ENCODE measurements at places on chromosomes 6 and 20.

DNA sequence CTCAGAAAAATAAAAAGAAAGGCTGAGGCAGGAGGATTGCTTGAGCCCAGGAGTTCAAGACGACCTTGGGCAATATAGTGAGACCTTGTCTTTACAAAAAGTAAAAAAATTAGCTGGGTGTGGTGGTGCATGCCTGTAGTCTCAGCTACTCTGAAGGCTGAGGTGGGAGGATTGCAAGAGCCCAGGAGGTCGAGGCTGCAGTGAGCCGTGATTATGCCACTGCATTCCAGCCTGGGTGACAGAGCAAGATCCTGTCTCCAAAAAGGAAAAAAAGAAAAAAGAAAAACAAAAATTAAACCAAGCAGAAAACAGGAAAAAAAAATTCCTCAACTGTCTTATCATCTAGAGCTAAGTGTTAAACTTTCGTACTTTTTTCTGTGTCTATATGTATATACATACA lies 12.4 kb upstream of the SRSF3 start:
- DNase-seq, result no peak

- DNase-seq, result no peak
These were observed 7.9 kb upstream of the SLC22A16 start for GRCh38 chr6:110484321-110484720.

- DNase-seq, result peak; percentile 42
These were observed 562 bp downstream of the TFEB start for GRCh38 chr6:41734666-41735426.

DNA sequence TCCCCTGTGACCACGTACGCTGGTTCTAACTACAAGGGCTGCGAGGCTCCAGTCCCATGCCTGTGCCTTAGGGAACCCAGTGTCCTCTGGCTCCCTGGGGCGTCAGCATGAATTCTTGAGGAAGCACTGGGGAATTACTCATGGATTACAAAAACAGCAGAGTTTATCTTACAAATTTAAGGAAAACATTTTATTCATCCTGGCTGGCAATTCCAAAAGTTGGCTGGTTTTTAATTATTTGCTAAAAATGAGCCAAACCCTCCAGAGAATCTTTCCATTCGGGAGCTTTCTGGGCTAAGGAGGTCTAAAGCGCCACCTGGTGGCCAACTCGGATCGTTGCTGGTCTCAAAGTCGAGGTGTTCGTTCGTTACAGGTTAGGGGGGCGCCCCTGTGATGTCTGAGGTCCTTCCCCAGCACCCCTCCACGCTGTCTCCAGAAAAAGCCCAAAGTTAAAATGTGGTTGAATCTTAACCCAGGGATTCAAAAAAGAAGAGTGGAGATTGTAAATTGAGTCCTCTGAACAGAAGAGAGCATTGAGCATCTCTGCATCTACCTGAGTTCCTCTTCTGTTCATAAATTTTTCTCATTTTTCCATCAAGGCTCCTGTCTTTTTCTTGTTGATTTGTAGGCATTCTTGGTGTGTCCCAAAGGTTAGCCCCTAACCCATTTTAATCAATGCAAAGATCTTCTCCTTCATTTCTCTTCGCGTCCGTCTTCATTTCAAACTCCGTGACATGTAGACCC lies 99.4 kb downstream of the BFSP1 start:
- DNase-seq, result peak; percentile 32

DNA sequence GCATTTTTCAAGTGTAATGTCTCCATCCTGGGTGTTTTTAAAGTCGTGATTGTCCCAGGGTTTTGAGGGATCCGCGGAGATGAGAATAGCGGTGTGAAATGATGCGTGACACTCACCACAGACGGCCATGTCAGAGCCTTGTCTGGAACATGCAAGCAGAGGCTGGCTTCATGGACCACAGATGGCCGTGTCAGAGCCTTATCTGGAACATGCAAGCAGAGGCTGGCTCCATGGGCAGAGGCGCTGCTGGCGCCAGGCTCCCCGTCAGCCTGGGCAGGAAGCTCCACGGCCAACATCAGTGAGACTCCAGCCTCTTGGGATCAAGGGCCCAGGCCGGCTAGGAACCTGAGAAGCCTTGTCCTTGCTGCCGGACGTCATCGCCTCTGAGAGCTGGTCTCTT lies 7.7 kb upstream of the MRGBP start:
- no peak for DNase-seq

DNA sequence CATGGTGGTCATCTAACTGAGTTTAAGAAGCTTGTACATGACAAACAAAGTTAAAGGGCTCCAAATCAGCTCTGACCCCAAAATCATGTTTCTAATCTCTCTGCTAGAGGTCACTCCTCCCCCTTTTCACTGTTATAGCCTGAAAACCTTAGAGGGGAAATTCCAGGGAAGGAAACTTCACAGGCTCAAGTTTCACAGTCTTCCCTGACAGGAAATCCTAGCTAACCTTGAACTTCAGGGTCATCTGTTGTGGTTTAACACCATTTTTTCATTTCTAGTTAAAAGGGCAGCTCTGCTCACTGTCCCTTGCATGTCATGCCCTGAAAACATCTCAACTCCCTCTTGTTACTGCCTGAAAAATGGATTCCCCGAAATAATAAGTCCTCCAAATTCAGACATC lies 104.4 kb upstream of the BMP2 start:
- no peak for DNase-seq

Data from fibroblast of the conjunctiva (primary cell).